ENCODE measurements at places on chromosomes 13 and 19.

- no peak for DNase-seq
Observed at GRCh38 chr13:28671126-28671792, 12.3 kb downstream of the POMP start.

DNA sequence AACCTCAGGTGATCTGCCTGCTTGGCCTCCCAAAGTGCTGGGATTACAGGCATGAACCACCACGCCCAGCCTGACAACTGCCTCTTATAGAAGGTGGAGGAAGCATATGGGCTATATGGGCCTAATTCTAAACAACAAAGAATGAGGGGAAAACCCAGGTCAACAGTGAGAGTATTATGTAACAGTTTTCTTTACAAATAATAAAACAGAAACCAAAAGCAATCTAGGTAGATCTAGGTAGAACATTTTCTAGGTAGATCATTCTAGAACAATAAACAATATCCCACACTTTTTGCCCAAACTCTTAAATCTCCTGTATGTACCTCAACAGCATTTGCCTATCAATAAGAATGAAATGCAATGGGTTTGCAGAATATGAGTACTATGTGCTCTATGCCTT is 267.4 kb downstream of the ABCC4 start:
- DNase-seq = no peak

DNA sequence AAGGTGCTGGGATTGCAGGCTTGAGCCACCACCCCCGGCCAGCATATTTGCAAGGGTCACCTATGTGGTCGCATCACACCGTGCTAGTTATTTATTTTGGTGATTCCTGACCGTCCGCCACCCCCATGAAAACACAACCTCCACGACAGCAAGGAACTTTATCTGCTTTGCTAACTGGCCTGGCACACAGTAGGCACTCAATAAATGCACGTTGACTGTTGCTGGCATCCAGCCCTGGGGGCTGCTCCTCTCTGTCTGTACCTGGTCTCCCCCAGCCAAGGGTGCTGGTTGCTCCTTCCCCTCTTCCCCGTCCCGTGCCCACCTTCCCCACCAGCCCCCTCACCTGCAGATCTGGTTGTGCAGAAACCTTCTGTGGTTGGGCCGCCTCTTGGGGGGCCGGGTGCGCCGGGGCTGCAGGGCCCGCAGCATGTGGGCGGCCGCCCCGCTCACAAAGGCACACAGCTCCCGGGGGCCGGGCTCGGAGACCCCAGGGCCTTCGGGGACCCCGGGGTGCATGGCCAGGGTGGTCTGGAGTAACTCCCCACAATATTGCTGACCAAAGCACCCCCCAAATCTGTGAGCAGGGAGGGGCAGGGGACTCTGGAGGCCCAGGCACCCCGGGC is 401 bp downstream of the C19orf85 start:
- no peak for DNase-seq

DNA sequence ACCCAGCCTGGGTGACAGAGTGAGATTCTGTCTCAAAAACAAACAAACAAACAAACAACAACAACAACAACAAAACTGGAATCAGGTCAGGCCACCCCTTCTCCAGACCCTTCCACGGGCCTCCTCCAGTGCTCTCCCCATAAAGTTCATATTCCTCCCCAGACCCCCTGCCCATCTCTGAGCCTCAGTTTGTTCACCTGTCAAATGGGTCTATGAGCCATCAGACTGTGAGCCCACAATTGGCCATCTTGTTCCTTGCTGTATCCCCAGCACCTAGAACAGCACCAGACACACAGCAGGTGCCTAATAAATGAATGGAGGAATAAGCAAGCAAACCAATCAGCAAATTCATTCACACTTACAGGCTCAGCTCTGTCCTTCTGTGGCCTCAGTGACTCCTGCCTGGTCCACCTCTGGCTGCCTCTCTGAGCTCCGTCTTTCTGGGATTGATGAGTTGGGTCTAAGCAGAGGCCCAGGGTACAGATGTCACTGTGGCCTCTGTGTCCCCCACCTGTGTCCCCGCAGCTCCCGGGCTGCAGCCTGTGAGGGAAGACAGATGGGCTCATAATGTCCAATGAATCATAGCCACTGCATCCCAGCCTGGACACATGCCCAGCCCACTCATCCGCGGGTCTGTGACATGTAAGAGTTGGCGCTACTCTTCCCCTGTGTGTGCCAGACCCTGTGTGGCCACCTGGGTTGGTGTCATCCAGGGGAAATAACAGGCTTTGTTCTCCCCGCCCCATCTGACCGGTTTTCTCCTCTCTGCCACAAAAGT is 19.6 kb upstream of the PTPRS start:
- DNase-seq = no peak

DNA sequence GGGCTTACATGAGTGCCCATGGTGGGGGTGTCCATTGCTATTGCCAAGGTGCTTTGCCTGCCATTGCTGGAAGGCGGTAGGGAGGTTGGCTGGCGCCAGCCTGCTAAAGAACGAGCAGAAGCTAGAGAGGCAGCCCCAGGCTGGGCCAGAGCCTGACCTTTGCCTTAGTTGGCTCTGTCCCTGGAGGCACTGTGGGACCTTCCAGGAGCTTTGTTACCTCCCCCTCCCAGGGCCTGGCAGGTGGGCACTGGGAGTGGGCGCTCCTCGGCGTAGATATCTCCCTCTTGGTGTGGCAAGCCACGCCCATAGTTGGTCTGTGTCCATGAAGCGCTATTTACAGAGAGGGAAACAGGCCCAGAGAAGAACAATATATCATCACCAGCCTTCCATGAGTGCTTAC is 2.3 kb upstream of the SLC25A42 start:
- no peak for DNase-seq

Measured in cerebellar nuclear complex (tissue), 1 donor.